NCI-H187 (cell line): ENCODE measurements at places on chromosomes 16 and 17.

GRCh38 chr17:1808644-1809043, 21.1 kb downstream of the SMYD4 start:
- DNase-seq, result no peak

DNA sequence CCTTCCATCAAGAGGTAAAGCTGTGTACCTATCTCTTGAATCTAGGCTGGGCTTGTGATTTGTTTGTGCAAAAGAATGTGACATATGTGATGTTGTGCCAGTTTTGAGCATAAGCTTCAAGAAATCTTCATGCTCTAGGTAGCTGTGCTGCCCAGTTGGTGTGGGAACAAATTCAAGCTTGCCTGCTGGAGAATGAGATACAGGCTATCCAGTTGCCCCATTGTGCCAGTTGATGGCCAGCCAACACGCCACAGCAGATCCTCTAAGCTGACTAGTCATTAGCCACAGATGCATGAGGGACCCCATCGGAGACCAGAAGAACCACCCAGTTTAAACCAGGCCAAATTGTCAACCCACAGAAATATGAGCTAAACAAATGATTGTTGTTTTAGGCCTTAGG, 180.5 kb upstream of the MPHOSPH6 start:
- no peak for DNase-seq

DNA sequence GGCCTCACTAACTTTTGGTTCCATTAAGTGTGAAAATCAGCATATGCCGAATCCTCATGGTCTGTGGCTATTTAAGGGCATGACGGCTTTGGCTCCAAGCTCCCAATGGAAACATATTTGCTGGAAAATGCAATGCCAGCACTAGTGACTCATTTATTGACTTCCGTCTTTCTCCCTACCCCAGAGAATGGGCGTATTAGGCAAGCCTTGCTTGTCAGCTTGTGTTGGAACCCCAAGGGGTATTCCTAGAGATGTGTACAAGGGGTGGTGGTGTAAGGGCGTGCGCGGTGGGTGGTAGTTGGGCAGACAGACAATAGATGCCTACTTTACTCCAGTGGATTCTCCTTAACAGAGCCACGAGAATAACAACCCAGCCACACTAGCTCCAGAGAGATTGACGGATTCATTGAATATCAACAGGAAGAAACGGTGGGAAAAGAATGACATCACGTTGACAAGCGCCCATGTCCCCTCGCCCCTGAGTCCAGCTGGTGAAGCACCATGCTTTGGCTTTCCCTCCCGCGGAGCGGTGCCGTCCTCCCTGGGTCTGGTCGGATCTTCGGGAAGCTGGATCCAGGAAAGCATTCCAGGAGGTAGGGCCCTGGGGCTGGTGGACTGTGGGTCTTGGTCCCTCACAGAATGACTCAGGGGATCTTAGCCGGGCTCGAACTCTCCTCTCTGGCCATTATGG, 10.3 kb downstream of the CD300LB start:
- DNase-seq, result no peak

- DNase-seq, result no peak
These were observed 9.0 kb upstream of the CDH5 start for GRCh38 chr16:66357523-66357928.

DNA sequence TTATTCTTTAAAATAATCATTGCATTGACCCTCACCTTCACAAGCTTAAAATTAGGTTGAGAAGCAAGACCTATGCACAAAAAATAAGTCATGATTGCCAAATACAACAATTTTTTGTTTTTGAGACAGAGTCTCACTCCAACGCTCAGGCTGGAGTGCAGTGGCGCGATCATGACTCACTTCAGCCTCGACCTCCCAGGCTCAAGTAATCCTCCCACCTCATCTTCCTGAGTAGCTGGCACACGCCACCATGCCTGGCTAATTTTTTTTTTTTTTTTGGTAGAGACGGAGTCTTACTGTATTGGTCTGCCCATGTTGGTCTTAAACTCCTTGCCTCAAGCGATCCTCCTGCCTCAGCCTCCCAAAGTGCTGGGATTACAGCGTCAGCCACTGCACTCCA, 24.2 kb downstream of the ZNF652 start:
- no peak for DNase-seq

- no peak for DNase-seq
These were observed 1.5 kb upstream of the KRTAP3-1 start for GRCh38 chr17:41010441-41010840.

DNA sequence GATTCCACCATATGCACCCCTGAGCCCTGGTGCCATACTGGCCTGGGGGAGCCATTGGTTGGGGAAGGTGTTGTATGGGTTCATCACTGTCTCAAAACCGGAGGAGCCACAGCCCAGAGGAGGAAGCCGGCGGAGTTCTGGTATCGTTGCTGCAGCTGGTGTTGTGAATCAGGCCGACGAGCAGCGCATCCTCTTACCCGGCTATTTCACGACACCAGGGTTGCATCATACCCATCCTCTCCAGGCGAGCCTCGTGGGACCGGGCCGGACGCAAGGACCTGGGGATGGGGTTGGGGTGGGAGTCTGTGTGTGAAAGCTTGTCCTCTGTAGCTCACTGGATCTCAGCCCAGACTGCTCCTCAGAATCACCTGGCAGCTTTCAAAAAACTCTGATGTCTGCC, 6.6 kb upstream of the SLC12A3 start:
- no peak for DNase-seq

GRCh38 chr17:33976831-33977230, 278.3 kb upstream of the CCL2 start:
- no peak for DNase-seq

DNA sequence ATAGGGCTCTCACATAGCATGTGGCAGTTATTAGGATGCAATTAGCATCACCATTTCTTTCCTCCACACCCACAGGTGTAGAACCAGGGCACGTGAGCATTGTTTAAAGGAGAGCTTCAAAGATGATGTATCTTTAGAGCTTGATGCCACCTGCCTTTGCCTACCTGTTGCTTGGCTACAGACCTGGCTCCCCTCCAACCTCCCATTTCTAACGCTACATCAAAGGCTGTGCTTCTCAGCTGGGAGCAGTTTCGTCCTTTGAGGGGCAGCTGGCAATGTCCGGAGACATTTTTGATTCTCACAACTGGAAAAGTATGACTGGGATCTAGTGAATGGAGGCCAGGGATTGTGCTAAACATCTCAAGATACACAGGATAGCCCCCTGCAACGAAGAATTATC, 78.5 kb upstream of the CLEC3A start:
- peak; percentile 33 for DNase-seq

DNA sequence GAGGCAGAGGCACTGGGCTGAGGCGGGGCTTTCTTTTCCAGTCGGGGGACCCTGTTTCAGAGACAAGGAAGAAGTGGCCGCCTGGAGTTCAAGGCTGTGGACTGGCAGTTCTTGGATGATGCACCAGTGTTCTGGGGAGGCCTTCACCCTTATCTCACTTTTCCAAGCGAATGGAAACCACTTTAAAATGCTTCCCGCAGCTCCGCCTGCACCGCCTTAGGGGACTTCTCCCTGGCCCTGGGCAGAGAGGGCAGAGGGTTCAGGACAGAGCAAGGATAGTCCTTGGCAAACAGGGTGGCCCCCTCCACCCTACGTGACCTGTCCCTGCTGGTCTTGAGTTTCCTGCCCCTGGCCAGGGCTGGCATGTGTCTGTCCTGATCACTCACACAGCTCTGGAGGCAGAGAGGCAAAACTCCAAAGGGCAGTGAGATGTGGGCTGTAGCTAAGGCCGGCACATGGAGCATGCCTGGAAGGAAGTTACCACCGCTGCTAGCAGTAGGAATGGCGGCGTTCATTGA, 20.6 kb downstream of the RTN4RL1 start:
- no peak for DNase-seq

GRCh38 chr16:73546341-73546845, 498.5 kb upstream of the ZFHX3 start:
- no peak for DNase-seq

- DNase-seq, result no peak
These were observed 834.0 kb downstream of the CDH11 start for GRCh38 chr16:64287655-64288528.

GRCh38 chr17:65061646-65062045, 5.1 kb upstream of the GNA13 start:
- no peak for DNase-seq

- no peak for DNase-seq
These were observed 98.4 kb downstream of the XYLT1 start for GRCh38 chr16:17372386-17372785.

DNA sequence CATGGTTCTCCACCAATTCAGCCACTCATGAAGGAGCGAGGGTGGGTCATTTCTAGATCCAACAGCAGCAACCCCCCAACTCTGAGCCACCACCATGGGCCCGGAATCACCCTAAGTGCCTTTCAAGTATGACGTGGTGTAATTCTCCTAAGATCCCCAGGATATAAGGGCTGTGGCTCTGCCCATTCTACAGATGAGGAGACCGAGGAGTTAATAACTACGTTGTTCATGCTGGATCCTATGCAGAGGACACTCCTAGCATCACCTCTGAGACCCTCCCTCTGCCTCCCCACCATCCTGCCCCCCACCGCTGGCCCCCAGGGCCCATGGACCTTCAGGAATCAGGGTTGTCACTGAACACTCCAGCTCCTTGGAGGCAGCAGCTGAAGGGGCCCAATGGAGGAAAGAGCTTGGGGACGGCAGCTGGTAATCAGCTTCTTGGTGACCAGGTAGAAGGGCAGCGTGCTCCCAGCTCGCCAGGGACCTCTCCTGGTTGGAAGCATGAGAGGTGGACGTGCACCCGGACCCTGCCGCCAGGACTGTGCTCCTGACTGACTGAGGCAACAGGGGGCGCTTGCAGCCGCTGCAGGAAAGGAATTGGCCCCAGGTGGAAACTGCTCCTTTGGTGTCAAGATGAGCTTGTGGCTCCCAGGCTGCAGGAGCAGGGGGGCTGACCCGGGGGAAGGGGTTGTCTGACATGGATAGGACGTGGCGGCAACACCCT, 28.2 kb upstream of the CACNG1 start:
- no peak for DNase-seq

- no peak for DNase-seq
These were observed 22.3 kb upstream of the PLCG2 start for GRCh38 chr16:81756615-81757356.

GRCh38 chr17:33229499-33229898, 63.6 kb downstream of the ASIC2 start:
- DNase-seq, result no peak

GRCh38 chr16:55282441-55282840, 41.6 kb upstream of the IRX6 start:
- DNase-seq, result no peak

GRCh38 chr16:4131621-4132020, 15.4 kb upstream of the ADCY9 start:
- DNase-seq, result no peak

DNA sequence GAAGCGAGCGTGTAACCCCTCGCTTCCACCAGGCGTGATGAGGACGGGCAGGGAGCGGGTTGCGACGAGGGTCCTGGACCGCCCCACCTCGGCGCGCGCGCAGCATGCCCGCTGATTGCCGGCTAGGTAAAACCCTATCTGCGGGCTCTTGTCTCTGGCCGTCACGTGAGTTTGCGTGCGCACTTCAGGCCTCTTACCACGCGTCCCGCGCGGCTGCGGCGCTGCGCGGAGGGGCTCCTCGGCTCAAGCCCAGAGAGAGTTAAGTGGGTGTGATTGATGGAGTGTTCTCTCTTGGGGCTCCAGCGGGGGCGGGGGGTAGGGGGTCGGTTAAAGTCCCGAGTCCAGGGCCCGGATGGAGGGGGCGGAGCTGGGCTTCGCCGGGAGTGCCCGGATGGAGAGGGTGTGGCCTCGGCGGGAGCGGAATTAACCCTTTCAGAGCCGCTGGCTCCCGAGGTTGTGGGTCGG, 7.9 kb downstream of the KDM6B start:
- DNase-seq, result peak; percentile 74

- no peak for DNase-seq
These were observed 22.6 kb downstream of the ENDOV start for GRCh38 chr17:80437532-80437931.

DNA sequence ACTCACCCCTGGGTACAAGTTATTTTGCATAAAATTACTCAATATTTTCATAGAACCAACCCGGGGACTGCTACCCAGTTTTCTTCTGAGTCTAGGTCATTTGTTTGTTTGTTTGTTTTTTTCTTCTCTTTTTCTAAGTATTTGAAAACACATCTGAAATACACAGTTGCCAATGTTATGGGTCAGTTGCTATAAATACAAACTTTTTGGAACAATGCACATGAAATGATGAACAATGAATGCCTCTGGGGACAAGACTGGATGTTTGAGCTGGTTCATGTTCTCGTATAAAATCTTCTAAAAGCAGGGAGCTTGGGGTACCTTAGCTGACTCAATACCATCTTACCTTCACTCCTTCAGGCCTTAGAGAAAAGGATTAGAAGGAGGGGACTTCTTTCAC, 30.5 kb downstream of the TMEM238L start:
- no peak for DNase-seq

DNA sequence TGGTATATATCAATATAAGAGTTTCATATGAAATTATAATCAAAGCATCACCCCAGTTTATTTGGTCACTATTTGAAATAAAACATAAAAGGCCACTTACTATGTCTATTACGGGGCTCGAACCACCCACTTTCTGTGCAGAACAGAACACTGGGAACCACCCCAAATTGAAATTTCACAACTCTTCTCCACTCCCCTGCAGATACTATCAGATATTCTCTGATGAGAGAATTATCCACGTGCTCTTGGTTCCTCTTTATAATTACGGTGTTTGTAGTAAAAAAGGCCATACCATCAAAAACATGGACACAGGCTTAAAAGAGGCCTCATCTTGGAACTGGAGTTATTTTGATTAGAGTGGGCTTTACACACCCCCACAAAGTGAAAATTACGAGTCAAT, 82.8 kb downstream of the WDR59 start:
- DNase-seq, result no peak

DNA sequence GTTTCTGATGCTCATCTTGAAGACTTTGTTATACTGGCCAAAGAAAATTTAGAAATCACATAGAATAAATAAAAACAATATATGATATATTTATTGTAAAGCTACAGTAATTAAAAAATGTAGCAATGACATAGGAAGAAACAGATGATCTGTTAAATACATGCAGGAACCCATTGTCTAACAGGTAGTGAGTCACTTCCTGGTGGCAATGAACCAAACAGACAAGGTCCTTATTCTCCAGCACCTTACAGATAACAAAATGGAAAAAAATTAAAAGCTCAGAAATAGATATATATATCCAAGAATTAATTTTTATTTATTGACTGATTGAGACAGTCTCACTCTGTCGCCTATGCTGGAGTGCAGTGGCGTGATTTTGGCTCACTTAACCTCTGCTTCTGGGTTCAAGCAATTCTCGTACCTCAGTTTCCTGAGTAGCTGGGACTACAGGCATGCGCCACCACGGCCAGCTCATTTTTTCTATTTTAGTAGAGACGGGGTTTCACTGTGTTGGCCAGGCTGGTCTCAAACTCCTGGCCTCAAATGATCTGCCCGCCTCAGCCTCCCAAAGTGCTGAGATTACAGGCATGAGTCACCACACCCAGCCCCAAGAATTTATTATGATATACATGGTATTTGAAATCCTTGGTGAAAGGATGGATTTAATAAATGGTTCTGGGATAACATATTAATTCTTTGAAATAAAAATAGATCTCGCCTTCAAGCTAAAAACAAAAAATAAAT, 7.5 kb downstream of the NETO2 start:
- DNase-seq, result no peak
